ENCODE measurements at places on chromosomes 2 and 18.

DNA sequence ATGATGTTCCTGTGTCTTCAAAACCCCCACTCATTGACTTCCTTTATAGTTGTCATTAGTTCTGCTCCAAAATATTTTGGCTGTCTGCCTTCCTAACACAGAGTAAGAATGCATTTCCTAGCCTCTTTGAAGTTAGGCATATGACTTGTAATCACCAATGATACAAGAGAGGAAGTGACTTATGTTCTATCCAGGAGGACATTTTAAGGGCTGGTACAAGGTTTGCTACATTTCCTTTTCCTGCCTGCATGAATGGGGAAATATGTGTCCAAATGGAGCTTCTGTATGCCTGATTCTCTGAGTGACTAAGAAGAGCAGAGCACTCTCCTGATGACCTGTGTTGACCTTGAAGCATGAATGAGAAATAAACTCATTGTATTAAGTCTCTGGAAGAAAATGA is 115.1 kb downstream of the PLCL1 start:
- no peak for DNase-seq

DNA sequence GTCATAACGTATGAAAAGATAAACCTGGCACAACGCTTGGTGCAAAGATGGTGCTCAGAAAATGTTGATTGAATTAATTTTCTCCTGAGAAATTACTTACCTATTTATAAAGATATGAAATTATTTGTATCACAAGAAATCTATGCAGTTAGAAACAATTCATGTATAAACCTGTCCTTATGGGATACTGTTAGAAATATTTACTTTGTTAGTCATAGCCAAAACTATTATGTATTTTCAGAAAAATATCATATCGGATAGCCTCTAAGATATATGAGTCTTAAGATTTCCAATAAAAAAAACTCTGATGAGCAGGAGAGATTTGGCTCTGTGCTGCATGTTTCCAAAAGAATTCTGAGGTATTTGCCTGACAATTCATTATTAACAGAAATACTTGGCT is 880.7 kb downstream of the LRRTM4 start:
- DNase-seq: no peak

- DNase-seq: no peak
Measured at GRCh38 chr2:204293884-204294747, 251.2 kb upstream of the PARD3B start.

DNA sequence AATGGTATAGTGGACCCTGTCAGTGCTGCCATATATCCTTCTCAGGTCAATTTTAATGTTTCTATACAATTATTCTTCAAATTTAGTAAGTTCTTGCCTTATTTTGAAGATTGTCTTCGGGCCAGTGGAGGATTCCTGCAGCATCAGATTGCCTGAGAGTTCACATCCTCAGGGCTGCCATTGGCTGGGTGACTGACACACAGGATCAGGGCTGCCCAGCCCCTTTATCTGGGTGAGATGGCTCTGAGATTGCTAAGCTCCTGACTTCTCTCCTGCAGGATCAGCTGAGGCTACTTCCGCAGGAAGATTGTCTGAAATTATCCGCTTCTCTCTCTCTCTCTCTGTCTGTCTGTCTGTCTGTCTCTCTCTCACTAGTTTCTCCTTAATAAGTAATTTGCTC is 567.4 kb downstream of the TSN start:
- no peak for DNase-seq

DNA sequence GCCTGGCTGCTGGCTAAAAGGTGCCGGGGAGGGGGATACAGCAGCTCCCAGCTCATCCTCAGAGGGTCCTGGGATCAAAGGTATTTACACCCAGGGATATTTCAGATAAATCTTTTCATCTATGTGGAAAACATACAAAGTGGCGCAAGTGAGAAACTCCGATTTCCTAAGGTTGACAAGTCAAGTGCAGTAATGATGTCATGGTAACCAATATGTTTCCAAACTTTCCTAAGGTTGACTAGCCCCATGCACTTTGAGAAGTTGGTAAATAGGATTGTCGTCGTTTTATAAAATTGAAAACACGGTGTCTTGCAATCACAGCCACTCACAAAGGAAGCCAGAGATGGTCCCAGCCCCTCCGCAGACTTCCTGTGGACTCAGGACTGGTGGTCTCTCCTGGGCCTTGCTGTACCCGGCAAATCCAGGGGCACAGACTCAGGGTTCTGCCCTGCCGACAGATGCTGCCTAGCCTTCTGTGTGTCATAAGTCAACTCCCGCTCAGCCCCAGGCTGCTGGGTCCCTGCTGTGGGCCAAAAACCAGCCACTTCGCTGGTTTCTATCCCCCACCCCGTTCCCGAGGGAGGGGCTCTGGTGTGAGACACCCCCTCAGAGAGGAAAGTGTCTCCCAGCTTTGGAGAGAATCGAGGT is 111.2 kb upstream of the PPP1CB start:
- DNase-seq: no peak

- no peak for DNase-seq
Measured at GRCh38 chr2:235444101-235444597, 49.7 kb upstream of the AGAP1 start.

DNA sequence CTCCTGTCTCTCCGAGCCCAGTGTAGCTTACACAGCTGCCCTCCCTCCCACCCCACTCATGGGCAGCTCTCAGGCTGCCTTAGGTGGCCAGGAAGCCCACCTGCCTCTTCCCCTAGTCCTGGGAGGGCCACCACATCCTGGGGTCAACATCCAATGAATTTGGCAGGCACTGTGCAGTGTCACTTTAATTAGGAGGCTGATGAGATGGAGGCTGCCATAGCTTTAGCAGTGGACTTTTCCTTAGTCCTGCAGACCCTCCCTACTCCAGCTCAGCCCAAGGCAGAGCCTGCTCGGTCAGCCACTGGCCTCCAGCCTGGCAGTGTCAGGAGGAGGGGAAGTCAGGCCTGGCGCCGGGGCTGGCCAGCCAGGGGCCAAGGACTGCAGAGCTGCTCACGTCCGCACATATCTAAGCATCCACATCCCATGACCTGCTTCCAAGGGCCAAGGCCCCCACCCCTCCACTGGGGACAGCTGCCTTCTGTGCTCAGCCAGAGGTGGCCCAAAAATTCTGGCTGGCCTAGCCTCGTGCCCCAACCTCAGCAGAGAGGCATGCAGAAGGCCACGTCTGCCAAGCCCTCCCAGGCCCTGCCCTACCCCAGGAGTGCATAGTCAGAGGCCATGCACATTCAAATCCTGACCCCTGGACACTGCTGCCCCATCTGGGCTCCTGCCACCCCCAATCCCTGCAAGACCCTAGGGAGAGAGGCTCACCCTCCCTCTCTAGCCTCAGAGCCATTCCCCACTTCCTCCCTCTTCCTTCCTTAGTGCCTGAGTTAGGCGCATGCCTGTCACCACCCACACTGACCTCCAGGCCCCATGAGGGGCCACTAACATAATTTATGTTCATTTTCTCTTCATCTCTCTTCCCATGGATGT is 33.1 kb downstream of the ADRA2B start:
- no peak for DNase-seq
